ENCODE measurements at places on chromosomes 3 and 15.

DNA sequence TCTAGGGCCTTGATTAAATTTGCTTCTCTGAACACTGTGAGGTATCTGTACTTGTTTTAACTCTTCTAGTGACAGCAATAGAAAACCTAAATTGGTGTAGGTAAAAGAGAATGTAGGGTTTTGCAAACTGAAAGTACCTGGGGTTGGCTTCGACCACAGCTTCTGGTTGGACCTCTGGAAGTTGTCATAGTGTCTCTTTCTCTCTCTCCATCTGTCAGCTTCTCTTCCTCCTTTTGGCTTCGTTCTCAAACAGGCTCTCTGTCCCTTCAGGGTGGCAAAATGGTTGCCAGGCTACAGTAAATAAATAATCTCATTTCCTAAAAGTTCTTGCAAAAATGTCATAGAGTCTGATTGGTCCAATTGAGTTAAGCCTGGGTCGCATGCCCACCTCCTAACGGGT, 149.3 kb upstream of the CTDSPL start:
- no peak for DNase-seq

GRCh38 chr3:83039422-83039821, 1278.0 kb upstream of the GBE1 start:
- DNase-seq = no peak

DNA sequence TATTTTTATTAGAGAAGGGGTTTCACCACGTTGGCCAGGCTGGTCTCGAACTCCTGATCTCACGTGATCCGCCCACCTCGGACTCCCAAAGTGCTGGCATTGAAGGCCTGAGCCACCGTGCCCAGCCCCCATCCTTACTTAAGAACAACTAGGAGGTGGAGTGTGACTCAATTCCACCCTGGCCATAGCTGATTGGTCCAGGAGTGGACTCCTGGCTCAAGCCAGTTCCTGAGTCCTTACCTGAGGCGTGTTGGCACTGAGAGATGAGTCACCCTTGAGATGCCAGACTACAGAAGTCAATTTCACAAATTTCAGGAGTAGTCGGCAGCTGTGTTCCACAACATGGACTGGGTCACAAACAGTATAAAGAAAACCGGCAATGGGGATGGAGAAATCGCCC, 124.2 kb downstream of the SHQ1 start:
- no peak for DNase-seq

DNA sequence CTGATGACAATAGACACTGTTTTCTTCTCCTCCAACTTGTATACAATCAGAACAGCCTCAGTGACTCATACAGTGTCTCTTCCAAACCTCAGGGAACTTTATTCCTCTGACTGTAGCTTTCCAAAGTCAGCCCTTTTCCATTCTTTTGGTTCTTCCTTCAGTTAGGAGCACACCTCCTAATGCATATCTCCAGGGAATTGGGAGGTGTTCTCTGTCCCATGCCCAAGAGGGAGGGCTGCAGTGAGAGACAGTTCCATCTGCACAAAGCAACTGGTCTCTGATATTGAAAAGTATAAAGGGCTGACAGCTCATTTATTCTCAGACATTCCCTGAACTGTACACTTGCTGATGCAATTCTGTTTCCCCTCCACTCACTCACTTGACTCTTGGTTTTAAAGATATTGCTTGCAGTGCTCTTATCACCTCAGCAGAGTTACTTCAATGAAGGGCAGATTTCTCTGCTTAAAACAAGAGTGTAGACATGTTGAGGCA, 337.8 kb upstream of the TBC1D5 start:
- no peak for DNase-seq

- no peak for DNase-seq
Measured at GRCh38 chr3:116140100-116140689, 305.1 kb downstream of the LSAMP start.

DNA sequence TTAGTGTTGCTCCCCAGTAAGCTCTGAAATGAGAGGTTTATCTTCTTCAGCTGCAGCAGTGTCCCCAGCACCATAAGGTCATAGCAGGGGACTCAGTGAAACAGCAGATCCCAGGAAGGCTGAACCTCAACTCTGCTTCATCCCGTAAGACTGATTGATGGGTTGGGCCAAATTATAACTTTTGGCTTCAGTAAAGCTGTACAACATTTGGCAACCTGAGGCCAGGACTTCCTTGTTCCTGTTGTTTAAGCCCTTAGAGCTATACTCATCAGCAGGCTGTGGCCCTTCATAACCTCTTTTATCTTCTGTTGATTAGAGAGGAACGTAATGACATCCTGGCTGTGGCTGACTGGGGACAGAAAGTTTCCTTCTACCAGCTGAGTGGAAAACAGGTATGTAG, 29.0 kb downstream of the IFT122 start:
- DNase-seq = no peak

DNA sequence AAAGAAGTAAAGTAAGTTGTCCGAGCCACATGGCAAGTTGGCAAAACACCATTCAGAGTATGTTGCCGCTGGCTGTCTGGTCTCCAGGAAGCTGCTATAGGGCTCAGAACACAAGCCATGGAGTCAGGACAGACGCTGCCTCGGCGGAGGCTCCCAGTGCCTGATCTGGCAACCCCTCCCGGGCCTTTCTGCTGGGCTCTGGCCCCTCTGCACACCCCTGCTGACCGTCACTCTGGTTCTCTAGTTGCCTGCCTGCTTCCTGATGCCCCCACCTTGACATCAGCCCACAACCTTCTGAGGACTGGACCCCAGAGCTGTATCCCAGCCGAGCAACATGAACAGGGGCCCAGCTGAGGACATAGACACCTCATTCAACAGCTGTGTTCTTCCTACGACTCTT, 39.1 kb downstream of the MGLL start:
- DNase-seq = no peak

DNA sequence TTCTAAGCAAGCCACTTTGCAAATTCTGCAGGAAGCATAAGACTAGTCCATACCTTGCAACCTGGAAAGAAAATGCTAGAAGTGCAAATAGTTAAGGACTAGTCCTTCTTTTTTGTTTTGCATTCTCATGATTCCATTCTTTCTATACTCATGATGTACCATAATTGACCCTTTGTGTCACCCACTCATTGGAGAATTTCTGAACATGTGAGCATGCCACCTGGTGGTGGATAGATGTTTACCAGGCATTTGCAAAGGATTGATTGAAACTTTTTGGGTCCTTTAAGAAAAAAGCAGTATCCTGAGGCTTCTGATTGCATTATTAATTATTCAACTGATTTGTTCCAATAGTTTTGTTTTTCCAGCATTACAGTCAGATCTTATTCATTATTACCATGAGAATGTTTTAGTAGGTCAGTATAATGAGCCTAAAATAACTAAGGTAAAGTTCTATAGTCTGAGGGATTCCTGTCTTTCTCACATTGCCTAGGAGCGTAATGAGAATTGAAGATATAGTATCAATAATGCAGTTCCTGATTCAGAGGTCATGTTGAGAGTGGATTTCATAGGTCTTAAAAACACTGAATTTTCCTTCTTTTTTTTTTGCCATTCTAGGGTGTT, 20.2 kb upstream of the DIPK2A start:
- DNase-seq = no peak

GRCh38 chr15:81160312-81161159, 26.5 kb downstream of the CFAP161 start:
- no peak for DNase-seq

- no peak for DNase-seq
Measured at GRCh38 chr3:30426293-30426993, 180.0 kb upstream of the TGFBR2 start.

- no peak for DNase-seq
Measured at GRCh38 chr3:130839813-130840212, 54.1 kb upstream of the ATP2C1 start.

GRCh38 chr3:114420072-114420471, 126.2 kb downstream of the TIGIT start:
- DNase-seq = no peak

- no peak for DNase-seq
Measured at GRCh38 chr15:37077623-37078351, 22.6 kb downstream of the MEIS2 start.

GRCh38 chr3:40719660-40720287, 195.0 kb downstream of the ZNF621 start:
- DNase-seq = no peak

GRCh38 chr15:51266656-51267050, 71.7 kb downstream of the CYP19A1 start:
- no peak for DNase-seq

DNA sequence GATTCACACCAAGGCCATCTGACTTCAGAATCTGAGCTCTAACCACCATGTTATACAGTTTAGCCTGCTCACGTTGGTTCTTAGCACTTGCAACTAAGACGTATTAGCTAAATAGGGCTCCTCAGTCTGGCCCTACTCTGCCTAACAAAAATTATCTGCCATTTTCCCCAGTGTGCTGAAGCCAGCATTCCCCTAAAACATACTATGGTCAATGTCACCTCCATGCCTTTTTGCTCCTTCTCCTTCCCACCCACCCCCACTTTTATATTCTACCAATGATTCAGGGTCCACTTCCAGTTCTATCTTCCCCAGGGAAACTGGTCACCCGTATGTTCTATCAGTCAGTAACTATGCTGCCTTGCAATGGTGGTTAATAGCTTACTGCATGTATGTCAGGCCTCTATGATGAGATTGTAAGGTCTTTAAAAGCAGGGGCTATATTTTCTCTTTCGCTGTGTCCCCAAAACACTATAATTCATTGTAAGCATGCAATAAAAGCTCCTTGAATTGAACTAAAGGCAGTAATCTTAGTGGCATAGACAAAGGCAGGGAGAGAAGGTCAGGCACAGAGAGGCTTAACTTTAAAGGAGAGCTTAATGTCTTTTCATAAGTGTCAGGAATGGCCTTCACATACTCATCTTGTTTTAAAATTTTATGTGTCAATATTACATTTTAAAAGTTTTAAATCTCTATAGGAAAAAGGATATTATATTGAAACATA, 23.3 kb downstream of the POPDC2 start:
- DNase-seq = no peak

DNA sequence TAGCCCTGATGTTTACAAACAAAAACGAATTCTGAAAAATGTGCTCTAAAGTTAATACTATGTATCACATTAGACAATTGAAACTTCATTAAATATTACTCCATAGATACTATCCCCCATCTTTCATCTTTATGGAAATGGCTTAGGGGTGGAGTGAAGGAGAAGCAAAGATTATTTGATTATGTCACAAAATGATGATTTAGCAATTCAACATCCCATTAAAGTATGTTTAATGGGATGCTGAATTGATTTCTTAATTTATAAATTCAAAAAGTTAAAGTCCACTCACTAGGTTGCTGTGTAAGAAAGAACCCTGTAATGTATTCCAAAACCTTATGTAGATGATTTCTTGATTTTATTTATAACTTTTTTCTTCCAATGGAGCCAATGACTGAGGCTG, 201.1 kb downstream of the WDR72 start:
- no peak for DNase-seq

DNA sequence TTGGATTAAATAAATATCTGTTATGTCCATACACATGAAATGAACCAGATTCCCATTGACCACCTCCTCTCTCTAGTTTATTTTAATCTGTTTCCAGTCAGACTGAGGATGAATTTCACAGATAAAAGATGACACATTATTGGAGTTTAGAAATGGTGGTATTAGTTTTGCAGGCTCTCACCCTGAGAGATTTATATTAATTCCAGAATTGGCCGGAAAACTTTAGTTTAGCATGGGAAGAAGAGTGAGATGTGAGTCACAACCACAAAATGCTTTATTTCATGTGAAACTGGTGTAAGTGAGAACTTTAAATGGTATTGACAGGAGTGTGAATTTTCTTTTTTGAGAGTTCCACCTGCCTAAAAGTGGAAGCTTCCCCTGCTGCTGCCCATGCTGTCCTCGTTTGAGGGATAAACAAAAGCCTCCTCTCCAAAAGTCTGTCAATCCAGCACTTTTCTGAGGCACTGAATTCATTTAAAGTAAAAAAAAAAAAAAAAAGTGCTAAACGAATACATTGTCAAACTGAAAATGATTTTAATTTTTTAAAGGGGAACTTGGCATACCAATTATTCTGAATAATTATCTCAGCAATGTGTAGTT, 65.1 kb upstream of the EPHA3 start:
- DNase-seq = no peak

Data from stimulated activated CD4-positive, alpha-beta T cell treated with anti-CD3 and anti-CD28 coated beads, TNF-alpha, amount 100 ng/mL, for 24 hours (primary cell).